ENCODE measurements at places on chromosomes 11 and 22.
A peak's percentile ranks its signal among the peaks of the same experiment; 100 is the strongest.

GRCh38 chr22:26887916-26888315 lies 230.5 kb downstream of the MIAT start:
- DNase-seq, result no peak

DNA sequence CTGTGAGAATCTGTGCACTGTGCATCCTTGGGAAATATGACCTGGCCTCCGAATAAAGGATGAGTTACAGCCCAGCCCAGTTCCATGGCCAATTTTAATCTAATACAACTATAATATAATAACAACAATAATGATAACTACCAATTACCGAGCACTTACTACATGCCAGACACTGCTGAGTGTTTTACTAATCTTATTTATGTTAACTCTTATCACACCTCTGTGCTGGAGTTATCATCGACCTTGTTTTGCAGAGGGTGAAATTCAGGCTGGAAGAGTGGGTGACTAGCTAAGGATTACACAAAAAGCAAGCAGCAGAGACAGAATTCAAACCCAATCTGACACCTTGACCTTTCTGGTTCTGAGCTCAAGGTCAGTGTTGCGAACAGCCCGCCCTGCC lies 83.9 kb downstream of the GALNT18 start:
- no peak for DNase-seq

- DNase-seq, result no peak
Measured at GRCh38 chr22:44247346-44247745, 65.4 kb downstream of the SHISAL1 start.

- no peak for DNase-seq
Measured at GRCh38 chr22:25680051-25680450, 61.9 kb upstream of the MYO18B start.

GRCh38 chr11:2462986-2463765 lies 18.4 kb downstream of the KCNQ1 start:
- peak; percentile 33 for DNase-seq

- no peak for DNase-seq
Measured at GRCh38 chr11:22869325-22869724, 9.1 kb upstream of the CCDC179 start.

GRCh38 chr22:34160141-34160783 lies 240.0 kb upstream of the LARGE1 start:
- no peak for DNase-seq

- DNase-seq, result peak; percentile 45
Measured at GRCh38 chr11:60887556-60887955, 18.8 kb downstream of the PRPF19 start.

DNA sequence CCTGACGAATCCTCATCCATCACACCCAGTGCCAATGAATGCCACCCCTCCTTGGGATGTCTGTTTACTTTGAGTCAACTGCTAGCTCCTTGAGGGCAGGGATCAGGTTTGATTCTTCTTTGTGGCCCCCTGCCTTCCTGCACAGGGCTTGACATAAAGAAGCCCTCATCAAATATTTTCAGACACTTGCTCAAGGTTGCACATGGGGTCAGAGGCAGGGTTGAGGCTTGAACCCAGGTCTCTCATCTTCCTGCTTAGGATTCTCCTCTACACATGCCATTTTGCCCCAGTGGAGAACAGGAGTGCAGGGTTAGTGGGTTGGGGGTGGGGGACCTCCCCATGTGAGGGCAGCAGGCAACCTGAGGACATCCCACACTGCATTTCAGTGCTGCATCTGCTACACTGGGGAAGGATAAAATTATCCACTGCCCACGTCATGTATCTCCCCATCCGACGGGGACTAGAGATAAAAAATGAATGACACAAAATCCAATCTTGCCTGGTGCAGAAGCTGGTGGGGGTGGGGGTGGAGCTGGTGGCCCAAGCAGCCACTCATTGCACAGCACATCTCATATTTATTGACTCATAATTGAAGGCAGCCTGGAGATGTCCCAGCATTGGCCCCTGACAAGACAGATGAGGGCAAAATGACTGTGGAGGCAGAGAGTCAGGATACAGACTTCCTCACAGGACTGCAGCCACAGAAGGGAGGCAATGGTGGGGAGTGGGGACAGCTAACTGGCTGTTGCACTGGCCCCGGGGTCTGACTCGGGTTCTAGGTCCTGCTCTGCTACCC lies 41.3 kb downstream of the NEU3 start:
- no peak for DNase-seq

DNA sequence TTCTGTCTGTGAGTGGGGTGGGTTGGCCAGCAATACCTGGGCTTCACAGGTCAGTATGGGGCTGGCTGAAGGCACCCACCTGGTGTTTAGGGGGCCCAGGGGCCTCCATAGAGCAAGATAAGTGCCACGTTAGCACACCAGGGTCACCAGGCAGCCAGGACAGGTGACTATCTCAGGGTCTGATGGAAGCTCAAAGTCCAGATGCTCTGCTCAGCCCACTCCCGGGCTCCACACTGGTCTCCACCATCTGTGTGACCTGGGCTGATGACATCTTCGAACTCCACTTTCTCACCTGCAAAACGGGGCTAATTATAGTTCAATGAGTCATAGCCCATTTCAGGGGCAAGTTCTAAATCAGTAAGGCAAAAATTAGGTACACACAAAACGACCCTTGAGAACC lies 39.4 kb upstream of the PRDM11 start:
- no peak for DNase-seq

DNA sequence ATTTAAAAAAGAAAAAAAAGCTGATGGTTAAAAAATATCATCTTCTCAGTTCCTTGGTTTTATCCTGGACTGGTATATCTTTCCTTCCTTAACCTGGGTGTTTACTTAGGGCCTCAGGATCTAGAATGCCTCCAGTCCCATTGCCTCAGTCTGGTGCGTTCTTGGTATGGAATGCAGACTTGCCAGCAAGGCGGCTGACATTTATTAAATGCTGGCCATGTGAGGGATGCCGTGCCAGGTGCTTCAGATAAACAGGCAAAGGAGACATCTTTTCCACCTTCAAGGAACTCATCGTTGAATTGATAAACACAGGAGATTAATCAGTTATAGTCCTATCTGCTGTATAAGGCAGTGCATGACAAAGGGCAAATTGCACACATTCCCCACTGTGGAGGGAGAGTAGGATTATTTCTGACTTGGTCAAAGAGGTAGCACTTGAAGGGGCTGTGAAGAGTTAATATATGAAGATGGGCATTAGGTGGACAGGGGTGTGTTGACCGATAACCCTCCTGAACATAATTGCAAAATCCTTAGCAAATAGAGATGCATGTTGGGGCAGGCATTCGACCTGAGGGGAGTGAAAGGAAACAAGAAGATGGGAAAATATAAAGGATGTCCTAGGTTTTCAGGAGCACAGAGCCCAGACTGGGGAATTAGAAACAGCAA lies 54.4 kb downstream of the ALX4 start:
- peak; percentile 44 for DNase-seq

- DNase-seq, result no peak
Measured at GRCh38 chr22:33844273-33844672, 76.0 kb downstream of the LARGE1 start.

- no peak for DNase-seq
Measured at GRCh38 chr11:832529-833113, at the start of gene CD151. CD151 (plus strand) TSS chr11:832952; CDS start chr11:836070, 3,118 bp downstream.

DNA sequence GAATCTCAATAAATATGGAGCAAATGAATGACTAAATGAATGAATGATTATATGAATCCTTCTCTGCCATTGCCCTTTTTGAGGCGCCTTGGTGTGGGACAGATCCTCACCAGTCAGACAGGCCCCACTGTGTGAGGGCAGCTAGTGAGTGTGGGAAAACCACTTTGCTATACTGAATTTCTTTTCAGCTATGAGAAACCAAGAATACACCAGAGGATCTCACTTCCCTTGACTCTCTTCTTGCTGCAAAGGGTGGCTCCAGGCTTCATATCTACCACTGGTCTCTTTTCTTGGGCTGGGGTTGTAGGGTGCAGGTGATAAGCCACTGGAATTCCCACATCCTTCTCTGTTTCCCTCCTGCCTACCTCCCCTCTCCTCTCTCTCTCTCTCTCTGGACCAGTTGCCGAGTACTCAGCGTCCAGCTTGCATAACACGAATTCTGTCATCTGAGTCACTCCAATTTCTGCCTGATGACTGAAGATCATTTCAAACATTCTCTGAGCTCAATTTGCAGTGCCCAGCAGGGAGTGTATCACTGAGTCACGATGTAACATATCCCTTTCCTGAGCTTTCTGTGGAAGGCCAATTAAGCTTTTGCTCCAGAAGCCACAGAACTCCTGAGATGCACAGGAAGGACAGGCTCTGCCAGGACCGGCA lies 304.3 kb upstream of the NCAM1 start:
- peak; percentile 96 for DNase-seq

- DNase-seq, result peak; percentile 27
Measured at GRCh38 chr11:82315093-82315492, 418.6 kb downstream of the FAM181B start.

- no peak for DNase-seq
Measured at GRCh38 chr11:85539029-85539689, 88.0 kb downstream of the DLG2 start.

- peak; percentile 55 for DNase-seq
Measured at GRCh38 chr22:46068593-46069491, 81.5 kb upstream of the PPARA start.

DNA sequence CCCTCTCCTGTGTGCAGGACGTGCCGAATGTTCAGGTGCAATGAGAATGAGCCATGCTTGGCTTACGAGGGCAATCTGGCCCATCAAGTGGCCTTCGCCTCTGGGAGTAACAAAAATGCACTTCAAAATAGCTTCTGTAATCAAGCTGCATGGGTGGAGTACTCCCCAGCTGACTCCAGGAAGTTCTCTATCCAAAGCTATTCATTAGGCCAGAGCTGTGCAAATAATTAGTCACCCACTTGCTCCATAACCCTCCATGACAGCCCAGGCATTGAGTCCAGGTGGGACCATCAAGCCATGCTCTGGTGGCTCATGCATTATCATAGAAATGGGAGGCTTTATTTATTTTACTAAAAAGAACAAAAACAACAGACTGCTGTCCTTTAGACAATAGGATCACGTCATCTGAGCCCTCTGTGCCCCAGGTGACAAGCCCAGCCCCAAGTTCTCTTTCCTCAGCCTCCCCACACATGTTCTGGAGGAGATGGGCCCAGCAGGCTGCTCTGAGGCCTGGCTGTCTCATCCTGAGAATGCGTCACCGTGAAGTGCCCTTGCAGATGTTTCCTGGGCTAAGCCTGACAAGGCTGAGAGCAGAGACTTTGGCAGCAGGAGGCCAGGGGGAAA lies 244.7 kb downstream of the ETS1 start:
- peak; percentile 93 for DNase-seq

GRCh38 chr11:112470355-112470754 lies 209.7 kb upstream of the PLET1 start:
- DNase-seq, result peak; percentile 71

- no peak for DNase-seq
Measured at GRCh38 chr11:30566482-30566881, 19.7 kb downstream of the MPPED2 start.

- DNase-seq, result no peak
Measured at GRCh38 chr11:114187173-114187572, 109.0 kb upstream of the NNMT start.
